ENCODE measurements at places on chromosomes 7 and 10. TPM values are rescaled to one million over a fixed set of nuclear protein-coding genes. Genes with fewer than 3 reads are reported as not detected.
A peak's percentile ranks its signal among the peaks of the same experiment; 100 is the strongest.

- no peak overlapping the region for H3K27ac ChIP-seq
- H3K4me3 ChIP-seq: no peak overlapping the region
- H3K36me3 ChIP-seq: peaks cover 8% of the 10 kb centered on the region
- DNase-seq: peak; percentile 29
Measured at GRCh38 chr10:79923669-79924068, 25.2 kb downstream of the SFTPD start.

DNA sequence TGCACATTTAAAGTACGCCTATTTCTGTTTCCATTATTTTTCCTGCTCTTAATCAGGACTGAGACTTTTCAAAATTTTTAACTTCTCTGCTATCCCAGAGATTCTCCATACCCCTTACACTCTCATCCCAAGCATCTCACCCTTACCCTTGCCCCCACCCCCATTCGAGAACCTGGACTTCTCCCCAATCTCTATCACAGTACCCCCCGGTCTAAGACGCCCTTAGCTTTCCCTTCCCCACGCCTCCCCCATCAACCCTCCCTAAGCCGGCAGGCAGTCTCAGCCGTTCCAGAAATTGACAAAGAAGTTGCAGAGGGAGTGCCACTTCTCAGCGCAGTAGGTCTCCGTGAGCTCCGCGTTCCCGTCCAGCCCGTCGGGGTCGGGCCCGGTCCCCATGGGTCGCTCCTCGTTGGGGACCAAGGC lies 1.4 kb downstream of the FGFBP3 start:
- peak overlapping the region; percentile 66 for H3K27ac ChIP-seq
- peak overlapping the region; percentile 79 for H3K4me3 ChIP-seq
- H3K27me3 ChIP-seq: no peaks in the 10 kb centered on the region
- peaks cover 21% of the 10 kb centered on the region for H3K4me1 ChIP-seq
- H3K36me3 ChIP-seq: no peaks in the 10 kb centered on the region

DNA sequence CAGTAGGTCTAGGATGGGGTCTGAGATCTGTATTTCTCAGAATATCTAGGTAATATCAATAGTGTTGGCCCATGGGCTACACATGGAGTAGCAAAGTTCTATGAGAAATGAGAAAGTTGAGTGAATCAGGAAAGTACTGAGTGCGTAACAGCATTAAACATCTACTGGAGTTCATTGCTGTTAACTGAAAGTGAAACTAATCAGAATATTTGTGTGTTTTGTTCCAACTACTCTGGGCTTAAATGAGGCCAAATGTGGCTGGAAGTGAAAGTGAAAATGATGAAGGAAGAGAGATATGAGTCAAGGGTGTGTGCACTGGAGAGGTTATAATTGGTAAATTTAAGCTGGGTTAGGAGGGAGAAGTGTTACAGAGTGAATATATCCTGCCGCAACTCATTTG lies 46.5 kb downstream of the TMEM106B start:
- no peaks in the 10 kb centered on the region for H3K36me3 ChIP-seq
- H3K27ac ChIP-seq: no peak overlapping the region
- H3K4me1 ChIP-seq: no peaks in the 10 kb centered on the region
- no peaks in the 10 kb centered on the region for H3K27me3 ChIP-seq

- H3K27ac ChIP-seq: no peak overlapping the region
- H3K36me3 ChIP-seq: no peaks in the 10 kb centered on the region
- H3K4me1 ChIP-seq: peaks cover 31% of the 10 kb centered on the region
- DNase-seq: no peak
- H3K4me3 ChIP-seq: no peak overlapping the region
Measured at GRCh38 chr10:77457266-77457665, 180.3 kb downstream of the KCNMA1 start.

GRCh38 chr7:116380025-116380424 lies 119.5 kb upstream of the CAV2 start:
- DNase-seq: no peak
- H3K27me3 ChIP-seq: no peaks in the 10 kb centered on the region
- no peaks in the 10 kb centered on the region for H3K36me3 ChIP-seq
- H3K4me3 ChIP-seq: no peak overlapping the region
- peaks cover 17% of the 10 kb centered on the region for H3K4me1 ChIP-seq
- peak overlapping the region; percentile 40 for H3K27ac ChIP-seq

GRCh38 chr7:22849172-22849571 lies 26.5 kb upstream of the TOMM7 start:
- H3K27me3 ChIP-seq: no peaks in the 10 kb centered on the region
- DNase-seq: no peak
- H3K27ac ChIP-seq: no peak overlapping the region
- no peak overlapping the region for H3K4me3 ChIP-seq
- H3K4me1 ChIP-seq: peaks cover 16% of the 10 kb centered on the region
- no peaks in the 10 kb centered on the region for H3K36me3 ChIP-seq

DNA sequence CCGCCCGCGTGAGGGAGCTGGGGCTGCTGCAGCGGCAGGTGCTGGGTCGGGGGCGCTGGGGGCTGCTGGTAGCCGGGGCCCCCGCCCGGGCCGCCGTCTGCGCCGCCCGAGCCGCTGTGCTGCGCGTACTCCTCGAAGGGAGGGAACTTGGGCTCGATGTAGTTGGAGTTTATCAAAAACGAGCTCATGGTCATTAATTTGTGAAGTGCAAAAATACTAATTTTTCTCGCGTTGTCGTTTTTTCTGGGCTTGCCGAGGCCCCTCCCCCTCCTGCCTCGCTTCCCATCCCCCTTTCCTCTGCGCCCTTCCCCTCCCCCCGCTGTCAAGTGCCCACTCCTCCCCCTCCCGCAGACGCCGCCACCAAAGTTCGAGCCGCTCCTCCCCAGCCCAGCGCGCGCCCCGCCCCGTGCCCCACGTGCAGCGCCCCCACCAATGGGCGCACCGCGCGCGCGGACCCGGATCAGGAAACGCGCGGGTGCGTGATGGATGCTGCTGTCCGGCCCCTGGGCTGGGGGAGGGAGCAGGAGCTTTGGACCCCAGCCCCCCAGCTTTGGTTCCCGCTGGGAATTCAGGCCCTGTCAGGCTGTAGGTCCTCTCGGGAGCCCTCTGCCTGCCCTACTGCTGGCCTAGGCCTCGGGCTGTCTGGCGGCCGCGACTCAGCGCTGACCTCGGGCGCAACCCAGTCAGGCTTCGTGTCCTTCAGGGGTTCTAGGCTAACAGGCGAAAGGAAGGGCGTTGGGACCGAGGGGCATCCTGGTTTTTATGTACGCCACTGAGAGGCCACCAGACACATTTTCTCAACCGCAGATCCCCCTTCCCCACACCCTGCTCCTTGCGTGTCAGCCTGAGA lies at the start of gene HOXA4:
Gene HOXA4, minus strand, starts transcription at position 218 of the 850 bp plus-strand sequence. Its CDS starts 24 bp downstream, at position 194.
- H3K27ac ChIP-seq: peak within 1 kb of the TSS; percentile 96
- no peaks in the 10 kb centered on the region for H3K27me3 ChIP-seq
- no peaks in the 10 kb centered on the region for H3K36me3 ChIP-seq

DNA sequence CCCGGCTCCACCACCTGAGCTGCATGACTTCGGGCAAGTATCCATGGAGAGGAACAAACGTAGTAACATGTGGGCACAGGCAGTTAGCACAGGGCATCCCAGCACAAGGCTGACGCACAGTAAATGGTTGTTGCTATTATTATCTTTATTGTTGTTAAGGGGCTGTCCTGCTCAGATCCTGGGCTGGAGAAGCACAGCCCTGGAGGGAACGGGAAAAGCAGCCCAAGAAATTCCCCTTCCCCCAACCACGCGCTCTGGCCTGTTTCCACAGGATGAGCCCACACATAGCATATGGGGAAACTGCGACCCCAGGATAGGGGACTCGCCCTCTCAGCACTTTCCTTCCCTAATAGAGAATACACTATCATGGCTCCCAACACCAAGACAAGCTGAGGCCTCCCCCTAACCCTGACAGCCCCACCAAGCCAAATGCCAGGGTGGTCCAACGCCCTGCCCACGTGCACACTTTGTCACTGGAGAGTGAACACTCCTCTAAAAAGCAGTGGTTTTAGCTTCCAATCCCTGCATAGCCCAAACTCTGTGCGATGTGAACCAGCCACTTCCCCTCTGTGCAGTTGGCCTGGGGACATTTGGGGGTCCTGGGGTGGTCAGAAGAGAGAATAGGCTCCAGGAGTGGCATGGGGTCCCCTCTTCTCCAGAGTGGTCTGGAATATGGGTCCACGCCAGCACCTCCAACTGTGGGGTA lies 11.0 kb downstream of the PSD start:
- peaks cover 12% of the 10 kb centered on the region for H3K36me3 ChIP-seq
- peak overlapping the region; percentile 99 for H3K27ac ChIP-seq
- no peak for DNase-seq
- no peak overlapping the region for H3K4me3 ChIP-seq
- H3K4me1 ChIP-seq: peaks cover 11% of the 10 kb centered on the region

DNA sequence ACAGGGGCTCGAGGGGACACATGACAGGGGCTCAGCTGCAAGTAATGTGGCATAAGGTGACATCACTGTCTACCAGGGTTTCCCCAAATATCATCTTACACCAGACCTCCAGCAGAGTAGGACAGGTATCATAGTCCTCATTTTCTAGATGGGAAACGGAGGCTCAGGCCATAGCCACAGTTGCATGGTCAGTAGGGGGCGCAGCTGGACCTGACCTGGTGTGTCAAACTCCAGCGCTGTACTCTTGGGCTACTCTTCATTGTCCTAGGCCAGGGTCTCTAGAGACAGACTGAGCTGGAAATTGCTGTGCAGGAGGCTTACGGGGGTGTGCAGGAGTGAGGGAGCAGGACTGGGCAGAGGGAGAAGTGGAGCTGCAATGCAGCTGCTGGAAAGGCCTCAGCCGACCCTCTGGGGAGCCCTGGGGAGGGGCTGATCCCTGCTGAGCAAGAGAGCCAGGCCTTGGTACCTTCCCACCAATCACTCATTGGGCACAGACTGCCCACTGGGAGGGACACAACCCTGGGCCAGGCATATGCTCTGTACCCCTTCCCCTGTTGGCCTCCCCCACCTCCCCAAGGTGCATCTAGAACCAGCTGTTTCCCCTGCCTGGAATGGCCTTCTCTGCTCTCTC lies 89.9 kb downstream of the CDH23 start:
- no peak overlapping the region for H3K27ac ChIP-seq
- H3K27me3 ChIP-seq: no peaks in the 10 kb centered on the region
- no peak overlapping the region for H3K4me3 ChIP-seq
- H3K4me1 ChIP-seq: no peaks in the 10 kb centered on the region
- no peak for DNase-seq

DNA sequence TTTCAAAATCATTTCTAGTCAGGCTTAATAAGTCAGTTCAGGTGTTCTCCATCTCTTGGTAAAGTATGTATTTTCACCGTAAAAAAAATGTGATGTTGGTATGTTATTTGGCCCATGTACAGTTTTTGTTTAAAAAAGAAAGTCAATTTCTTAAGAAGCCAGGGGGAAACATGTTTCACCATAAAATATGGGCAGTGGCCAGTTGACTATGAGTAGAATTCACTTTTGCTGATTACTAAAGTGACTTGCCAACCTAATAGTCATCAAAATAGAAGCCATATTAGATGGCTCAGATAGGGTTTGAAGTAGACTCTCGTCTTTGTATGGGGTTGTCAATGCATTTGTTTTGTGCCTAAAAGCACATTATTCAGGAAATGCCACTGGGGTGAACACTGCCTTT lies 266.3 kb downstream of the BICC1 start:
- H3K36me3 ChIP-seq: no peaks in the 10 kb centered on the region
- DNase-seq: no peak
- peaks cover 5% of the 10 kb centered on the region for H3K4me1 ChIP-seq
- H3K27me3 ChIP-seq: no peaks in the 10 kb centered on the region

DNA sequence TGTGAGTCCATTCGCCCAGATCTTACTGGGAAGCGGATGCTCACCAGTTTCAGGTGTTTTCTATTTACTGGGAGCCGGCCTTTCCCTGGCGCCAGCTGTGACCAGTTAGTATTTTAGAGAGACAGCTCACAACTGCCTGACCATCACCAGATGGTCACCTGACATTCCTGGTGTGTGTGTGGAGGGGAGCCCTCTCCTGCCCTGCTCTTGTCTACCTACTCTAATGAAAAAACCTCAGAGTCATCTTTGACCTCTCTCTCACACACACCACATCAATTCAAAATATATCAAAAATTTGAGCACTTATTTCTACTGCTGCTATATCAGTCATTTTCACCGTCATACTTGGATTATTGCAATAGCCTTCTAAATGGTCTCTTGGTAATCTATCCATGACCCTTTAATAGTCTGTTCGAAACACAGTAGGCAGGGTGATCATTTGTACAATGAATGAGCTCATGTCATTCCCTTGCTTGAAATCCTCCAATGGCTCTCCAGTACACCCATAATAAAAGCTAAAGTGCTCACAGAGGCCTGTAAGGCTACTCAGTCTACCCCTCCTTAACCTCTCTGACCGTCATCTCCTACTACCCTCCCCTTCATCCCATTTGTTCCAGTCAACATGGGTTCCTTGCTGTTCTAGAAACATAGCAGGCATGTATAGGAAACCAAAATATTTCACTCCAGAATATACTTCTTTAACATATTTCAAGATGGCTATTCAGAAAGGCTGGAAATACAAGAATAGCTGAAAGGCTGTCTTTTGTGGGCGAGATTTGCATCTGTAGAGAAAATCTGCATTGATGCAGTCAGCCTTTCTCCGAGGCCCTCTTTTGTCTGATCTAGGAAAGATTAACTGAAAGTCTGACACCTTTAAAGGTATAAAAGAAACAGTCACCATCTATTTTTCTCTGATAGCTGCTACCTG lies 17.5 kb upstream of the NT5C3A start:
- H3K4me3 ChIP-seq: no peak overlapping the region
- DNase-seq: no peak
- H3K4me1 ChIP-seq: no peaks in the 10 kb centered on the region
- no peaks in the 10 kb centered on the region for H3K36me3 ChIP-seq

DNA sequence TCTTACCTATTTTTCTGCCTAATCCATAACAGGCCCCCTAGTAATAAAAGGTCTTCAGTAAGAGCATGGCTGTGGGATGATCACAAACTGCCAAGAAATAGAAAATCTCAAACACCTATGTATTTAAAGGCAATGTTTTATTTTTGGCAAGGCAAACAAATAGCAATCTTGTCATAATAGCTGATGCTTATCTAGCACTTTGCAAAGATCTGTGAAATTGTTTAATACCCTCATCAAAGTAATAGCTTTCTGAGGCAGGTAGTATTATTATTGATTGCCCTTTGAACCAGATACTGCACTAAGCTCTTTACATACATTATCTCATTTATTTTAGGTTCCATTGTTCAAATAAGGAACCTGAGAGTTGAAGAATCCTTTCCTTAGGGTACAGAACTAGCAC lies 1.6 kb upstream of the CADPS2 start:
- H3K36me3 ChIP-seq: no peaks in the 10 kb centered on the region
- H3K4me1 ChIP-seq: peaks cover 30% of the 10 kb centered on the region

GRCh38 chr7:26858241-26858715 lies 6.1 kb downstream of the SKAP2 start:
- no peaks in the 10 kb centered on the region for H3K36me3 ChIP-seq
- H3K27me3 ChIP-seq: no peaks in the 10 kb centered on the region
- H3K4me3 ChIP-seq: peak overlapping the region; percentile 50
- H3K27ac ChIP-seq: peak overlapping the region; percentile 96
- no peaks in the 10 kb centered on the region for H3K4me1 ChIP-seq
- no peak for DNase-seq

Gene ADRB1
- 14.1 TPM for total RNA-seq

Gene TMEM225B
- not detected for total RNA-seq

Gene TAS2R41
- total RNA-seq: not detected

Gene ALOX5
- 24.9 TPM for total RNA-seq

Gene DCLRE1A
- 6.5 TPM for total RNA-seq

Gene RPEL1
- not detected for total RNA-seq

Gene GNAT3
- not detected for total RNA-seq

Gene SPDYE6
- total RNA-seq: not detected

Gene SPDYE2B
- not detected for total RNA-seq

Gene IFIT1
- 11.5 TPM for total RNA-seq

Gene NPTX2
- 22.4 TPM for total RNA-seq

Gene ACHE
- total RNA-seq: 4.6 TPM

Gene GIMAP8
- 18.5 TPM for total RNA-seq

Gene RNF32
- 0.83 TPM for total RNA-seq

Gene NODAL
- total RNA-seq: not detected

Data from esophagus muscularis mucosa (tissue), 4 donors.